ENCODE measurements at places on chromosomes 6 and 20.

GRCh38 chr6:49051281-49051680 is 411.8 kb downstream of the MMUT start:
- no peak for DNase-seq

GRCh38 chr20:22581437-22582385 is 2.7 kb downstream of the FOXA2 start:
- no peak for DNase-seq

DNA sequence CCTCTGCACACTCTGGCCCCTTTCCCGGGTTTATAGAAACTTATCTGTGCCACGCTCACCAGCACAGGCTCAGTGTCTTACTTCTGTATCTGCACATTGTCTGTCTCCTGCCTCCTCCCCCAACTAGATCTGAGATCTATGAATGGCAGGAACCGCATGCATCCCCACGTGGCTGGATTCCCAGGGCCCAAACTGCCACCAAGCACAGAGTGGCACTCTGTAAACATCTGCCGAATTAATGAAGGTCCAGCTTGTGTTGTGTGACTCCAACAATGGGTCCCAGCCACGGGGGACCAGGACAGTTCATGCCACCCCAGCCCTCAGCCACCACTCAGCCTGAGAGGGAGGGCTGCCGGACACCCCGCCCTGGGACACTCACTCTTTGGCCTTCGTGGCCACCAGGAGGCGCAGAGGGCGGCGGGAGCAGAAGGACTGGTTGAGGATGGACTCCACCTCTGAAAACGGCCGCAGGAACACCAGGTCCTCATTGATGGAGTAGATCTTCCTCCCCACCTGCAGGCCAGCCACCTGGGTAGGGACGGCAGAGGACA is 171.1 kb downstream of the PREX1 start:
- DNase-seq, result no peak

DNA sequence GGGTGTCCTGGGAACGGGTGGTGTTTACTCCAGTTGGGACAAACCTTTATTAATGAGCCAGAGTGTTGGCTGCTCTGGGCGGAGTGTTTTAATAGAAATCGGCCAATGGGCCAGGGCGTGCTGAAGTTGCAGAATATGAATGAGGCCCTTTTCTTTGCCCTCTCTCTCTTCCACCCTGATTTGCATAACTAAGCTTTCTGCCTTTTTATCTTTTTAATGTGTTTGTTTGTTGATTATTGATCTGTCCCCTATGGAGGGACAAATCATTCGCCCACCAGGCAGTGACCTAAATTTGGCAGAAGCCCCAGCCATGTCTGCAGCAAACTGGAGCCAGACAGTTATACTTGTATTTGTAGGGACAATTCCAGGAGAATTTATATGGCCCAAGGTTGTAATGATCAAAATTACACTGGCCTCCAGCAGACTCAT is 420.9 kb downstream of the PREX1 start:
- no peak for DNase-seq

GRCh38 chr6:159400826-159401225 is 231.6 kb downstream of the FNDC1 start:
- no peak for DNase-seq

DNA sequence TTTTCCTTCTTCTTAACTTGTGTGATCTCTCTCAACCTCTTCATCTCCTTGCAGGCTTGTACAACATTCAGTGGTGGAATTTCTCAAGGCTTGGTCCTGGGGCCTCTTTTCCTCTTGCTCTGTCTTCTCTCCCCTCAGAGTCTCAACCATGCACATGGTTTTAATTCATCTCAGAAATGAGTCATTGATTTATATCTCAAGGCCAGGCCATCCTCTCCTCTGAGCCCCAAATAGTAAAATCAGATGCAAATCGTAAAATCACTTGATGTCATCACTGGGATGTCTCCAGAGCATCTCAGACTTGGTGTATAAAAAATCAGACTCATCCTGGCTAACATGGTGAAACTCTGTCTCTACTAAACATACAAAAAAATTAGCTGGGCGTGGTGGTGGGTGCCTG is 85.0 kb downstream of the FNDC1 start:
- no peak for DNase-seq

GRCh38 chr20:11271319-11271718 is 597.5 kb upstream of the JAG1 start:
- DNase-seq, result no peak

GRCh38 chr6:11960909-11961779 is 51.0 kb upstream of the HIVEP1 start:
- DNase-seq, result no peak

DNA sequence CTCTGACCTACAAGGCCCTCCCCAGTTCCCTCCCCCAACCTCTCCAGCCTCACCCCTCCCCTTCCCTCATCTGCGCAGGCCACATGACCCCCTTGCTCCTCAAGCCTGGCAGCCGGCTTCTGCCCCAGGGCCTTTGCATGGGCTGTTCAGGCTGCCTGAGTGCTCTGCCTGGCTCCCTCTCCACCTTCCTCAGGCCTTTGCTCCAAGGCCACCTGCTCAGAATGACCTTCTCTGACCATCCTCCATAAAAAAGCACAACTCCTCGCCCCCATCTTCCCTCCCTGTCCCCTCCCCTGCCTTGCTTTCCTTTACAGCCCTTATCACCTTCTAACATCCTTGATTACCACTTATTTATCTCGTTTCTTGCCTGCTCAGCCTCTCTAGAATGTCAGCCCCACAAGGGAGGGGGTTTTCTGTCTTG is 38.7 kb downstream of the SPDEF start:
- DNase-seq, result no peak

DNA sequence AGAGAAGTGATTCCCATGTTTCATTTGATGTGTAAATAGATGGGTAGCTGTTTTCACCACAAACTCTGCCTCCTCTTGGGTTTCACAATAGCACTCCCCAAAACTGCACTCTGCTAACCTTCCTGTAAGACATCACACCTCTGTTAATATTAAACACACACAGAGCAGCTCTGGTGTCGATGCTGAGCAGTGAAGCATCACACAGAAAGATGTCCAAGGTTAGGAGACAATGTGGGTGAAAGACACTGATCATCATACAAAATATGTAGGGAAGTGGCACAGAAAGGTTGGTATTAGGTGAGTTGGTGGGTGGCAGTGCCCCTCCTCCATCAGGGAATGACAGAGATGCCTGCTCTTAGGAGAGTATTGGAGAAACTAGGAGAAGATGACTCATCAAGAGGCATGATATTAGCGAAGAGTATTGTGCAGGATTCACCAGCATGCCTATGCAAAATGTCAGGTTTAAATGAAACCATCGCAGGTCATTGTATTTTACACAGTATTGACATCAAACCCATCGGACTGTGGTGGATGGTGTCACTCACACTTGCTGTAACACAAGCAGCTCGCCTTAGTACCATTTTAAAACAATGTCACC is 199.7 kb downstream of the TBXT start:
- no peak for DNase-seq

GRCh38 chr6:82534876-82535275 is 171.3 kb downstream of the TPBG start:
- DNase-seq, result no peak

- DNase-seq, result no peak
Observed at GRCh38 chr6:108074057-108074358, 533 bp downstream of the OSTM1 start.

DNA sequence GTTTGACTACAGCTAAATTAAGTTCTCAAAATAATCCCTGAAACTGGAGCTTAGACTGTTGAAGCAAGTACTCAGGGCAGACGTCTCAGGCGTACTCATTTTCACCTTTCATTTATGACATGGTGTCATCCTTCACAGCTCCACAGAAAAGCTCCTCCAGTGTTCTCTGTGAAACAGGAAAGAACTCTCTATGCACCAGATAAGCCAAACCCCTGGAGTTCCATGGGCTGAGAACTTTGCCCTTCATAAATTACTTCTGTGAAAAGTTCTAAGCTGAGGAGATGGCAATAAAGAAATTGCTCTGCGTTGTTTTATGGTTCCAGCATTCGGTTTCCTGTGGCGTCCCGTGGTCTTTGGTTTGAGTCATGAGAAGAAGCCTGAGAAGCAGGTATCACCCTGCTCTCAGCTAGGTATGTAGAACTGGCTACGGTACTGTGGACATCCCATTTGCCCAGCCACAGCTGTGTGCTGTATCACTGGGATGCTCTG is 20.2 kb upstream of the RREB1 start:
- no peak for DNase-seq

DNA sequence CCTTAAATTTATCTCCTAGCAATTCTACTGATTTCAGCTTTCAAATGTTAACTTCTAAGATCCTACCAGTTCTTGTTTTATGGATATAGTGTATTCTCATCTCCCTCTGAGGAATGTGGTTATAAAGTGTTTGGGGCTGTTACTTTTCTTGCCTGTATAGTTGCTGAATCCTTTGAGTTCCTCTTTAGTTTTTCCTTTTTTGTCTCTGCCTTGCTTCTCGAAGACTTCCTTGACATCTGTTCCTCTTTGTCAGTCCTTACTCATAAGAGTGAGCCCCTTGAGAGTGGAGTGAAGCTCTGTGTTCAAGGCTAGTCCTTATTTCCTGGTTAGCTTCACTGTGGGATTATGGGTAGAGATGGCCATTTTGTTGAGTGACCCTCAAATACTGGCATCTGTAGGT is 84.6 kb downstream of the ELOVL4 start:
- DNase-seq, result no peak

GRCh38 chr6:31940256-31940664 is 5.6 kb upstream of the CFB start:
- no peak for DNase-seq

GRCh38 chr20:49297605-49298530 is 20.0 kb upstream of the ZNFX1 start:
- DNase-seq, result no peak

GRCh38 chr20:35598899-35599775 is 16.5 kb upstream of the SPAG4 start:
- DNase-seq, result no peak

GRCh38 chr20:56575157-56575556 is 42.1 kb downstream of the FAM209B start:
- no peak for DNase-seq

DNA sequence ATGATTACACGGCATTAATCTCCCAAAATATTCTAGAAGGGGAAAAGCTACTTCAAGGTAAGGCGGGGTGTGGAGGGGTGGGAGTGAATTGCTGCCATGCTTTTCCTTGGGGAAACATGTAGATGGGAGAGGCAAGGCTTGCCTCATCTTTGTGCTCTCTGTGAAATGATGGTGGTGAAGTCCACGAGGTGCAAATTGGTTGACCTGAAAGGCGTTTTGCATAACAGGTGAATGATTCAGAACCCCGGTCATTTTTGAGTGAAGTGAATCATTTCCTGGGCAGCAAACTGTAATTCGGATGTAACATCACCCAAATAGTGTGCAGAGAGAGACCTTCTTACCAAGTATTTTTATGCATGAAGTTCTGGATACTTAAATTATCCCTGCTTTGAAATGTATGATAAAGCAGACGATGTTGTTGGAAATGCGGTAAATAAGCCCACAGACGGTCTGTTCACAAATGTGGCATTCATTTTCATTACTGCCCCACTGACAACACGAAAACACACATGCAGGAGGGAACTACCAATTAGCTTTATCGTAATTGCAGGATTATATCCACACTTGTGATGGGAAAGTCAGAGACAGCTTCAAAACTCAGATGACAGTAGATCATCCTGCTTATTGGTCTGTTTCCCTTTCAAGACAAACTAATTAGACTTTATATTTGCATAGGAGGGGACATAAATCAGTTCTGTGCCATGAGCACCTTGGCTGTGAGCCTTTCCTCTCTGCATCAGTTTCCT is 3.0 kb downstream of the CDH4 start:
- no peak for DNase-seq

DNA sequence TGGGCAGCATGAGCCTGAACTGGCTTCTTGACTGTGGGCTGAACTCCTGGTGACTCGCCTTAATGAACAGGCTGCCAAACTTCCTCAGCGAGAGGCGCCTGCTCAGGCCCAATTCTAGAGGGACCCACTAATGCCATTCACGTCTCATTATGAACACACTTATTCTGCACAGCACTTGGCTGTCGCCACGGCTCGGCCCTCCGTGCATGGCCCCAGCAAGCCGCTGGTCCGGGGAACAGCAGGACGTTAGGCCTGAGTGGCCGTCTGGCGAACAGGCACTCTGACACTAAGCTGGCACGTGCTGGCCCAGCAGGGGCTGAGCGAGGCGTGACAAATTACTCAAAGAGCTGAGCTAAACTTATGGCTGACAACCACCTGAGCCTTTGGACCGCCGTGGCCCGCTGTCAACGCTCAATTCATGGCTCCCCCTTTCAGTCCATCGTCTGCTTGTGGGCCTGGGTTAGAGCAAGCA is 45.9 kb downstream of the INSM1 start:
- no peak for DNase-seq

GRCh38 chr6:167826896-167827582 is at the start of gene AFDN:
Gene AFDN, plus strand, starts transcription at chr6:167826911. Its CDS starts 222 bp downstream, at chr6:167827133.
- DNase-seq, result no peak

GRCh38 chr6:40899684-40900155 is 139.3 kb downstream of the UNC5CL start:
- DNase-seq, result no peak

DNA sequence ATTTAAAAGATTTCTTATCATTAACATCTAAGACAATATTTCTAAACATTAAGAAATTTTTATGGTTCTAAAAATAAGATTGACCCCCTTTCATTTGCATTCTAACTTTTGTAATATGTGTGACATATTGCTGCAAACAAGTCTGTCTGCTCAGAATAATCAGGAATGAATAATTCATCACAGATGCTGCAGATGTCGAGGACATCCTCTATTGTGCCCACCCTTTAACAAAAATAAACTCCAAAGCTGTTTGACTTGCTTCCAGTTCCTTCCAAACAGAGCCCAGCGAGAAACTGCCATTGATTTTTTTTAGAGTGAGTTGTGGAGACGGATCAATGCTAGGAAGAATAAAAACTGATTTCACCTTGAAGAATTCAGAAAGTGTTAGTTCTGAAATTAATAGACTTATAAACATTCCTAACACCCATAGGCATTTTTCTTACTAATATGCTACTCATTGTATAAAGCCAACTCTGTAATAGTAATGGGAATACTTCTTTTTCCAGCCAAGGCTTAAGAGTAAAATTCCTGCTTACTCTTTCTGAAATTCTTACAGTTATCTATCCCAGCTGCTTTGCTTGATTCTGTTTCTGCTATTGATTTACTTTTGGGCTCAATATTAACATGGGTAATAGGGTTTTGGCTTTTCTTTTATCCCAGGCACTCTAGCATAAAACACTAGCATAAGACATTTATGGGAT is 244.8 kb upstream of the FAM83B start:
- no peak for DNase-seq

DNA sequence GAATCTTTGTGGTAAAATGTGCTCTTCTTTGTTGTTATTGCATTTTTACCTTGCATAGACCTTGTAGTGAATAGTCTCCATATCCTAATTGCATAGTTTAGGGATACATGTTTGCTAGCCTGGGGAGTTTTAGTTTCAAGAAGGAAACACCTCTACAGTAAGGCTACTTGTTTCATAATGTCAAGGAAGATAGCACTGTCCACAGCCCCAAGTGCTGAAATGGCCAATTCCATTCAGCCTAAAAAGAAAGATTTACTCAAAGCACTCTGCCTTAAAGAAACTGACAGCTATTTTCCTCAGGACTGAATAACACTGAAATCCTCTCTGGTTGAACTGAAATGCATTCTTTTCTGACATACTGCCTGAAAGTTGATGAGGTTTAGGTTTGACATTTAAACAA is 2.6 kb downstream of the HCRTR2 start:
- no peak for DNase-seq
